Kasumi-1 (cell line): ENCODE measurements at places on chromosomes 4 and X.

DNA sequence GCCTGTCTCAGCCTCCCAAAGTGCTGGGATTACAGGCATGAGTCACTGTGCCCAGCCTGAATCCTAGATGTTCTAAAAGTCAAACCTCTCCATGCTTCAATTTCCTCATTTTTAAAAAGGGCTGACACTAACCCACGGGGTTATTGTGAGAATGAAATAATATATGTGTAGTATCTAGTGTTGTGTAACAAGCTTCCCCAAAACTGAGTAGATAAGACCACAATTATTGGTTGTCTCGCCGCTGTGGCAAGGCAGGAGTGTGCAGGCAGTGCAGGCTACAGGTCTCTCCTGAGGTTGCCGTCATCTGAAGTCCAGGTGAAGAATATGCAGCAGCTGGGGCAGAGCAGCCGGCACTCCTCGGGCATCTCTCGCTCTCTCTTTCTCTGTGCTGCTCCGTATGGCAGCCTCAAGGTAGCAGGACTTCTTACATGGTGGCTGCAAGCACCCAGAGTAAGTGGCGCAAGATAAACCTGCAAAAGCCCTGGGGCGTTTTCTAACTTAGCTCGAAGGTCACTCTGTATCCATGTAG lies 30.9 kb downstream of the RAB33B start:
- DNase-seq = peak; percentile 28

DNA sequence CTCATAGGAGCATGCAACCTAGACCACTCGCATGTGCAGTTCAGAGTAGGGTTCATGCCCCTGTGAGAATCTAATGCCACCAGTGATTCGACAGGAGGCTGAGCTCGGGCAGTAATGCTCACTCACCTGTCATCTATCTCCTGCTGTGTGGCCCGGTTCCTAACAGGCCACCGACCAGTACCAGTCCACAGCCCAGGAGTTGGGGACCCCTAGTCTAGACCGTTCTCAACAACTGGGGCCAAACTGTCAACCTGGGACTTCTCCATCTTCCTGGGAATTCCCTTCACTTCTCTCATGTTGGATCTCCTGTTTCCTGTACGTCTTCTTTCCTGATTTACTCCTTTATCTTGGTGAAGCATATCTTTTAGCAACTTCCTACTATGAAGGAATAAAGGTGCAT lies 79.4 kb upstream of the HELT start:
- no peak for DNase-seq

GRCh38 chr4:1834047-1834775 lies 21.7 kb downstream of the LETM1 start:
- DNase-seq = no peak

DNA sequence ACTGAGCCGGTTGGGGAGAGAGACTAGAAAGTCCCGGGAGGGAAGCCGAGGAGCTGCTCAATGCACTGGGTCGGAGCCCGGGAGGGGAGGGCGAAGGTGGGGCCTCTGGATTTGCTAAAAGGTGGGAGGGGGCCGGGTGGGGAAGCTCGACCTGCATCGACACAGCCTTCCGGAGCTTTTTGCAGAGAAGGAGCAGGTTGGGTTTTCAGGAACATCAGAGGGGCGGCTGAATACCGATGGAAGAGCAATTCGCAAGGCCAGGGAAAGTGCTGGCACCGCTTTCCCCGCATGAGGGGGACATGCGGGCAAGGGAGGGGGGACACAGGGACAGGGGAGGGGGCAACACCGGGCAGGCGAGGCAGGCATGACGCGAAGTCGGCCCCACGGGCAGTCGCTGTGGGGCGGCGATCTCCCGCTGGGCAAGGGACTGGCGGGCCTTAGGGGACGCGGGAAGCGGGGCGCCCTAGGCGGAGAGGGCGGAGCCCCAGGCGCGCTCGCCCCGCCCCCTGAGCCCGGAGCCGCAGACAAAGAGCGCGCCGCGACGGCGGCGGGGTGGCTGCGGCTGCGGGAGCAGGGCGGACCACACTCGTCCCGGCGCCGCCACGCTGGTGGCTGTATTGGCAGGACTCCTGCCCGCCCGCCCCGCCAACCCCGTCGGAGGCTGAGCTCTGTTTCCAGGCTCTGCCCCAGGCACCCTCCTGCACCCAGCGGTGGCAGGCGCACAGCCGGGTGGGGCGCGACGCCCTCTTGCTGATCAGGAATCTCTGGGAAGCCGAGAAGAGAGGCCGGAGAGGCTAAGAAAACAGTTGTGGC lies 11.6 kb downstream of the PDZD4 start:
- DNase-seq = peak; percentile 7

GRCh38 chr4:176896211-176896610 lies 103.5 kb upstream of the VEGFC start:
- DNase-seq = no peak

GRCh38 chr4:143225167-143225566 lies 40.5 kb downstream of the USP38 start:
- no peak for DNase-seq

GRCh38 chr4:183758061-183758757 lies 99.1 kb downstream of the TRAPPC11 start:
- no peak for DNase-seq

GRCh38 chr4:118772081-118772766 lies 63.7 kb downstream of the SEC24D start:
- DNase-seq = peak; percentile 61

DNA sequence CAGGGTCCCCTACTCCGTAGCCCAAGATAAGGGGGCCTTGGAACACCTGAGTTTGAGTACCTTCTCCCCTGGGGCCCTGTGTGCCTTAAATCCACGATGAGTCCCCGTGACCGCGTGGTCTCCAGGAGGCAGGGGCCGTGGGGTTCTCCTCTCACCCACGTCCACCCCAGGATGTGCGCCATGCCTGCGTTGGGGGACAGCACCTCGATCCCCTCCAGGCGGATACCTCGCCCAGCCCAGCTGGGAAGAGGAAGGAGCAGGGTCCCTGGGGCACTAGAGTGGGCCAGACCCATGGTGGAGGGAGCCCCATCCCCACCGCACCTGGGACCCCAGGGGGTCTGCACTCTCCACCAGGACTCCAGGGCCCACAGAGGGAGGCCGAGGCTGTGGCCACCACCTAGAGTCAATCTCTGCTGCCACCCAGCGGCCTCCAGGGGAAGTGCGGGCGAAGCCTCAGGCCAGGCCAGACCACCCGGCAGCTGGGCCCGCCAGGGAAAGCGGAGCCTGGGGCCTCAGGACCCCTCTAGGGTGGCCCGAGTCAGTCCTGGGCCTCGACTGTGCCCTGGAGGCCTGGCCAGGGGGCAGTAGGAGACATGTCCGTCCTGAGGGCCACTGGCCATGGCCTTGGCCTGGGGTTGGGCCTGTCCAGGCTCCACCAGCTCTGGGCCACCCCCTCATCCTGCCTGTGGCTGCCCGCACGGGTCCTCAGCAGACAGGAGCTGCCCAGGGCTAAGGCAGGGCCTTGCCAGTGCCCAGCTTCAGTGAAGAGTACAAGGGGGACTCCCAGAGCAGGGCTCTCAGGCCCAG lies 55.0 kb downstream of the FAM53A start:
- peak; percentile 24 for DNase-seq

DNA sequence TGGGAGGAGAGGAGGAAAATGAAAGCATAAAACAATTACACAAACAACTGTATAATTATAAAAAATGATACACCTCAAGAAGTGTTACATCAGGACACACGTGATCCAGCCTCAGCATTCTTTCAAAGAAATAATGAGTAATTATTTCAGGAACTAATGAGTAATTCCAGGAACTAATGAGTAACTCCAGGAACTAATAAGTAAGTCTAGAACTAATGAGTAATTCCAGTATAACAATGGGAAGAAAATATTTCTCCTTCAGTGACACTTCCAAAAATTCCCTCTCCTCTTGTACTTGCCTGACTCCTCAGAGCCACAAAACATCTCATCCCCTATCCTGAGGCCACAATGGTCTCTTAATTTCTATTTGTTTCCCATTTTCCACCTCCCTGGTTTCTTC lies 63.5 kb upstream of the COL25A1 start:
- DNase-seq = no peak

- peak; percentile 72 for DNase-seq
These were observed 12.2 kb upstream of the ODAM start for GRCh38 chr4:70183168-70183939.
